ENCODE measurements at places on chromosomes 16 and 17.
A peak's percentile ranks its signal among the peaks of the same experiment; 100 is the strongest.

GRCh38 chr17:11813871-11814270, 183.4 kb downstream of the ZNF18 start:
- no peak for DNase-seq

DNA sequence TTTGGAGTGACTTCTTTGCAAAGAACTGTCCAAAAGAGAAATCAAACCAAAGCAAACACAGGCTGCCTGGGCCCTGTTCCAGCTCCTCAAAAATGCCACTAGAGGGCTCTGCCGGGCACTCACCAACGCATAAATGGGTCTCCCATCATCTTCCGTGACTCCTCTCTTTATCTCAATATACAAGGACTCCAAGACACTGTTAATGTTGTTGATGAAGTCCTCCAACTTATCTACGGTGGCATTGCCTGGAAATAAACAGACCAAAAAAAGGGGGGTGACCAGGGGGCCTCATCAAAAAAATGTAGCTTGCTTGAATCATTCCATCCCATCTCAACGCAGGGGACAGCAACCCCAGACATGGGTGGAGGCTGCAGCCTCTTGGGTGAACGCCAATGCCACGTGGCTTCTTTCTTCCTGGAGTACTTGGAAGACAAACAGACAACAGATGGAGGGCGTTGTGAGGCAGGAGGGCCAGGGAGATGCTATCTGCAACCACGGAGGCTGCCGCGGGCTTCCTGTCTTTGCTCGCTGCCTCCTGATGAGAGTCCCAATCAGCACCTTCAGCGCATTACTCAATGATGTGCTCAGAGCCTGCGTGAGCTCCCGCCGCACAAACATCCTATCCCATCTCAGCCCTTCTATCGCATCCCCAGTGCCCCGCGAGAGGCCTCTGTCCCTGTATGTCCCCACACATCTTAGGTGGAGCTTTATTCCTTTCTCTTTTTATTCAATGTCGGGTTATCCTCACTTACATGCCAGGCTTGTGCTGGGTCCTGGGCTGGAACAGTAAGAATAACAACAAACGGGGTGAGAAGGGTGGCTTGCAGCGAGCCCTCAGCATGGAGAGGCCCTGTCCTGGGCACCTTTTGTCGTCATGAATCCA, 32.0 kb downstream of the KDM8 start:
- peak; percentile 59 for DNase-seq

GRCh38 chr16:84110527-84110926, 6.2 kb downstream of the MBTPS1 start:
- DNase-seq = no peak

GRCh38 chr17:28704219-28704858, 7.3 kb downstream of the PROCA1 start:
- no peak for DNase-seq

DNA sequence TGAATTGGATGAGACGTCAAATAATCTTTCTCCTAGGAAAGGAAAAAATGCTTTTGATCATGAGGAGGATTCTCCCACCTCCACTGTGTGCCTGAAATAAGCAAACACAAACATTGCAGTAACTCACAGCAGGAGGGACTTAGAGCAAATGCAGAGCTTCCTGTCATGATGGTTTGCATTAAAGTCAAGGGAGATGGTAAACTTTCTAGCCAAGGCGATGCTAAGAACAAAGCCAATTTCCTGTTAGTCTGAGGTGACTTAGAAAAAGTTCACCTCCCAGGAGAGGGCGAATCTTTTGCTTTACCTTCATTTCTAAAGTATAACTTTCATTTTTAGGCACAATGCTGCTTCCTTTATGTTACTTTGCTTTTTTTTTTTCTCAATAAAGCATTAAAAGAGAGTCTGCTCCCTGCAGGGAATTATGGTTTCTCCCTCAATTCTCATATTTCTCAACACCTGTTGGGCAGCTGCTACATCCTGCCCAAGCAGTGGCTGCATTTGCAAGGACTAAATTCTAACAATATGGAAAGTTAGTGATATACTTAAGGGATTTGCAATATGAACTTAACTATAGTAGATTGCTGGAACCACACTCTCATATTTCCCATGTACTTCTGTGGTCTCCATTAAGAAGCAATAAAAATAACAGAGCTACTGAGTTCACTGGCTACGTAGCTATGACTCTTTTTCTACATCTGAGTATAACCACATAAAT, 175.6 kb downstream of the PCTP start:
- DNase-seq = no peak

DNA sequence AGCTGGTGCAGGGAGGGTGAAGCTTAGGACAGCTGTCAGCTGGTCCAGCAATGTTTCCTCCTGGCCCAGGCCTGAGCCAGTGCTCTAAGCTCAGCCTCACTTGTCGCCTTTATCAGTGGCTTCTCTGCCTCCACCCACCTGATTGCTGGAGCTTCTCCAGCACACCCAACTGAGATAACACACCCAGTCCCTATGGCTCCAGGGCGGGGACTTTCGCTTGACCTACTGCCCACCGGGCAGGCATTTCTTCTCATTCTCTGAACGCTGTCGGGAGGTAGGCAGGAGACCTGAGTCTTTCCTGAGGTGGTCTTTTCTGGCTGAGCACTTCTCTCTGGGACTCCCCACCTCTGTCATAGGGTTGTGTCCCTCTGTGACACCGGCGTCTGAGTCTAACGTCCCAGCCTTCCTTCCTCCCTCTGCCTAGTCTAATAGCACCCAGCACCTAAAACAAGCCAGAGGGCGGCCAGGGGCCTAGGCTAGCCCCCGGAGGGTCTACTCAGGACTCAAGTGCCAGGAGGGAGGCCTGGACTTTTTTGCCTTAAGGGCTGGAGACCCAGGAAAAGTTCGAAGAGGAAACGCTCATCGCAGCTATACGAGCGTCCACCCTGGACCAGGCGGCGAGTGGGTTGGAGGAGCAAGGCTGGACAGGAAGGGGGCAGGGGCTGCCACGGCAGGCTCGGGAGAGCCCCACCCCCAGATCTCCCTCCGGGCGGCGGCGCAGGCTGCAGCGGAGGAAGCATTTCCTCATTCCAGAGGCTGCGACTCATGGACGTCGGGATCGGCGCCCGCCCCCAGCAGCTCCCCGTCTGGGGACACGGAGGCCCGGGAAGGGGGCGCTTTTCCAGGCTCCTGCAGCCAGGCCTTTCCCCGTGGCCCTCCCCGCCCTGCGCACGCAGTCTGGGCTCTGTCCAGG, 756 bp downstream of the TAX1BP3 start:
- peak; percentile 90 for DNase-seq

GRCh38 chr16:85156869-85157268, 44.6 kb upstream of the CIBAR2 start:
- no peak for DNase-seq

GRCh38 chr17:4881761-4882555, 17.4 kb upstream of the C17orf107 start:
- DNase-seq = peak; percentile 49

GRCh38 chr17:64343833-64344637, 46.6 kb downstream of the PECAM1 start:
- DNase-seq = no peak

- DNase-seq = no peak
Observed at GRCh38 chr17:27478901-27479538, 22.8 kb downstream of the KSR1 start.

- DNase-seq = peak; percentile 69
Observed at GRCh38 chr17:32912218-32912897, 15.6 kb upstream of the TMEM98 start.

DNA sequence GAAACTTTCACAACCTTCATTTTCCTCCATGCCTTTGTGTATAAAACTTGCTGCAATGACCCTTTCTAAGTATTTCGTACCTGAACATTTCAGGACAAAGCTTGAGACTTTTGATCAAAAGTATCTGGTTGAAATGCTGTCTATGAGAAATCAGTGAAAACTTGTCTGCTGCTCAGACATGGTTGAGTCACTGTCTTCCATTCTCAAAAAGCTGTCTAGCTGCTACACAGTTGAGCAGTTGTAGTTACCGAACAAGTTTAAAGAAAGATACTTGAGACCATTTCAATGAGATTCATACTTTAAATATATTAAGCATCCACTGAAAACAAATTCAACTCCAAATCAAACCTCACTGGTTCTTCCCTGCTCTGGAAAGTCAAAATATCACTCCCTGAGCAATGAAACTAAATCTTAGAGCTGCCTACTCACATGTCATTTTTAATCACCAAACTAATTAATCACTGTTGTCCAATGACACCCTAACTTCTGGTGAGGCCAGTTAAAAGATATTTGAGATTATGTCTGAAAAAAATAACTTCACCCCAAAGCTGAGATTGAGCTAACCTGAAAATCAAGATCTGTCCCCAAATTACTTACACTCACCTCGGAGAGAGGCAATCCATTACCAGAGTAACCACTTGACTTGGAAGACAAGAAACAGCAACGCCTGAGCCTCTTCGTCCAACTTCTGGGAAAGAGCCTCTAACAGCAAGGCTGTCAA, 488 bp downstream of the TMEM100 start:
- no peak for DNase-seq

GRCh38 chr17:16383216-16383615, 2.3 kb downstream of the UBB start:
- DNase-seq = no peak

GRCh38 chr17:22512997-22513538, 820.7 kb downstream of the KCNJ18 start:
- DNase-seq = no peak

DNA sequence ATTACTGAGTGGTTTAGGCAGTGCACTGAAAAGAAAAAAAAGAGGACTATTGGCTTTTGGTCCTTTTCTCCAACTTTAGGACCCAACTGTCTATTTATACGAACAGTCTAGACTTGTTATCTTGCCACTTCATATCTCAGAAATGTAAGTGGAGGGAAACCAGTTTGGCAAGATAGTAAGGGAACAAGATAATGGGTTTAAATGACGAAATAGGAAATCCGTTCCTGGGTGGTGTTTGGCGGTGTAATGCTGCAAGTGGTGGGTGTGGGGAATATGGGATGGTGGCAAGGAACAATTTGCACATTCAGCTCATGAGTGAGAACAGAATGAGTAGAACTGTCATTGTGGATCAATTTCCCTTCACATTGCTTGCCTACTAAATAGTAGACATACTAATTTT, 44.7 kb downstream of the GRB7 start:
- peak; percentile 59 for DNase-seq

- DNase-seq = no peak
Observed at GRCh38 chr17:65158041-65158440, 20.9 kb downstream of the RGS9 start.

- no peak for DNase-seq
Observed at GRCh38 chr17:75808549-75808904, 23.9 kb downstream of the UNK start.

- no peak for DNase-seq
Observed at GRCh38 chr17:83198366-83199341, 119.2 kb downstream of the METRNL start.

DNA sequence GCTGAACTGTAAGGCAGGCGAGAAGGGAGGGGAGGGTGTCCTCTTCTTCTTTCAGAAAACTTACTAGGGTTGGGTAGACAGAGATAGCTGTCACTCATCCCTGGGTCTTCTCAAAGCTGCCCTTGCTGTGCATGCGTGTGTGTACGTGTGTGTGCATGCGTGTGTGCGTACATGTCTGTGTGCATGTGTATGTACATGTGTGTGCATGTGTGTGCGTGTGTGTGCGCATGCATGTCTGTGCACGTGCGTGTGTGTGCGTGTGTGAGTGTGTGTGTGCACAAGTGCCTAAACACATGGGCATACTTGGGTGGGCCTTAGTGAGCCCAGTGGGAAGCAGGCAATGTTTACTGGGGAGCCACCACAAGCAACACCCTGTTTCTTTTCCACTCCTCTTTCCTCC, 154.8 kb upstream of the TNRC6C start:
- no peak for DNase-seq

DNA sequence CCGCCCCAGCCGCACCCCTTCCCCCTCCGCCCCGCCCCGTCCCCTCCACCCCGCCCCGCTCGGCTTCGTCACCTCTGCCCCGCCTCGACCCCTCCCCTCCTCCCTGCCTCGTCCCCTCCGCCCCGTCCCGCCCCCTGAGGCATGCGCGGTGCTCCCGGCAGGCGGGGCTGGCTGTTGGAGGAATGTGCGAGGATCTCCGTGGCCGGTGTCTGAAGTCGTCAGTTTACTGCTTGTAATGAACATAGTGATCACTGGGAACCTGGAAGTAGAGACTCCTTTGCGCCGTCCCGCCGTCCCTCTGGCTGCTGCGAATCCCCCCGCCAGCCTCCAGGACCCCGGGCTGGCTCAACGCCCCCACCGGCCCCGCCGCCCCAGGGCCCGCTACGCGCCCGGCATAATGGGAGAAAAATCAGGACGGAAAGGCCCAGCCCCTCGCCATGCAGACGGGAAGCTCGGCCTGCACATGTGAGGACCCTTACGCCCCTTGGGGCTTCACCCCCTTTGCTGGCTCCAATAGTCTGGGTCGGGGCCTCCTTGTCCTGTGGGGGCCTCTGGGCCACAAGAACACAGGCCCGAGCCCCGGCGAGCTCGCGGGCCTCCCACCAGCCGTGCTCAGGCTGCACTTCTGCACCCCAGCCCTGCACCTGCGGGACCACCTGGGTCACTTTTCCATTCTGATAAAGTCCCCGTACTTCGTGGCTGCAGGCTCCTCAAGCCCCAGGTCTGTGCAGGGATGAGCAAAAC, 743.1 kb downstream of the KCNJ18 start:
- DNase-seq = no peak

- DNase-seq = no peak
Observed at GRCh38 chr17:17304521-17304985, 1.4 kb downstream of the NT5M start.

DNA sequence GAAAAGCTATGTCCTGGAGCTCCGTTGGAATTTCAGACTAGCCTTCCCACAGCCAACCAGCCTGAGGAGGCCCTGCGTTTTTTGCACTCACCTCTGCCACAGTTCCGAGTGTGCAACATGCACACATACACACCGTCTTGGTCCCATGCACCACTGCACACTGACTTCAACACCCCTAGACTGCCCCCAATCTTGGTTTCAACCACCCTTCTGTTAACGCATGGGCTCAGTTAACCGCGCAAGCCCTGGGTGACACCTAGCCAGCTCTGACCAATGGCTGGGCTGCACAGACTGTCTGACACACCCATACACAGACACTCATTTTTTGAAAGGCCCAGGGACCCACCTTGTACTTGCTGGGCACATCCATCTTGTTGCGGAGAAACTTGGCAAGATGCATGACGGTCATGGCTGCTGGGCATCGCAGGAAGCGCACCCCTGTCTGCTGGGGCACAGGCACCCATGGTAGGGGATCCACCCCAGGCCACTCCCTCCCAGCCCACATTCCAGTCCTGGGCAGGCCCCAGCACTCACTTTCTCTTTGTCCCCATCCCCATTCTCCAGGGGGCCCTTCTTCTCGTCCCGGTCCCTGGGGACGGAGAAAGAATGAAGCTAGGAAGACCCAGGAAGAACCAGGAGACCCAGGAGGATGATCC, 8.0 kb downstream of the CISD3 start:
- DNase-seq = no peak

GRCh38 chr16:105521-105920, 27.5 kb downstream of the MPG start:
- DNase-seq = no peak

DNA sequence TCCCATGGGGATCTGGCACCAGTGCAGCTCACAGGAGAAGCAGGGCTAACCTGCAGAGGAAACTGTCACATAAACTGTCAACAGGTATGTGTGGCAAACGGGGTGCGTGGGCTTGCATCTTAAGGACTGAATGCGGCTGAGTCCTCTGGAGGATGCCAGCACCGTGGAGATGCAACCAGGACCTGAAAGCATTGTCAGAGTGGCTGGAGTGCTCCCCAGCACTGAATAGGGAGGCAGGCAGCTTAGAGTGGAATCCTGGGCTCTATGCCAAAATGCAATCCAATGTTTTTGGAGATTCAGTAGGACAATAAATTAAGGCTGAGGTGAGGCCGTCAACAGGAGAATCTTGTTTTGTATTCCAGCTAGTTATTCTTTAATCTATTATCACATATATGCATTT, 21.3 kb upstream of the SALL1 start:
- DNase-seq = no peak
